ENCODE measurements at places on chromosomes 16 and 17.
A peak's percentile ranks its signal among the peaks of the same experiment; 100 is the strongest.

GRCh38 chr17:17377071-17377967 is 74.1 kb downstream of the NT5M start:
- peak; percentile 58 for DNase-seq

DNA sequence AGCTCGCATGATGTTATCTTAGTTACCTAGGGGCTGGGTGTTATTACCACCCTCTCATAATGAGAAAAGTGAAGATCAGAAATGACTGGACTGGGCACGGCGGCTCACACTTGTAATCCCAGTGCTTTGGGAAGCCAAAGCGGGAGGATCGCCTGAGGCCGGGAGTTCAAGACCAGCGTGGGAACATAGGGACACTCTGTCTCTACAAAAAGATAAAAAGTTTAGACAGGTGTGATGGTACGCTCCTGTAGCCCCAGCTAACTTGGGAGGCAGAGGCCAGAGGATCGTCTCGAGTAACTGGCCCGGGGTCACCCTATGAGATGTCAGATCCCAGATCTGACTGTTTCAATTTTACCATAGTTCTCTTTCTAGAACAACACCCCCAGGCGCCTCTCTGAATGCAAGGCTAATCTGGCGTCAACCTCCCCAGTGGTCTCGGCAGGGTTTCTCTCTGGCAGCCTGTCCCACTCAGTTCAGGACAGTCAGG is 1.9 kb upstream of the CCDC102A start:
- DNase-seq: no peak

- no peak for DNase-seq
These were observed 39.3 kb downstream of the SMG6 start for GRCh38 chr17:2264067-2264860.

GRCh38 chr17:41467561-41467960 is 375 bp upstream of the KRT32 start:
- no peak for DNase-seq

DNA sequence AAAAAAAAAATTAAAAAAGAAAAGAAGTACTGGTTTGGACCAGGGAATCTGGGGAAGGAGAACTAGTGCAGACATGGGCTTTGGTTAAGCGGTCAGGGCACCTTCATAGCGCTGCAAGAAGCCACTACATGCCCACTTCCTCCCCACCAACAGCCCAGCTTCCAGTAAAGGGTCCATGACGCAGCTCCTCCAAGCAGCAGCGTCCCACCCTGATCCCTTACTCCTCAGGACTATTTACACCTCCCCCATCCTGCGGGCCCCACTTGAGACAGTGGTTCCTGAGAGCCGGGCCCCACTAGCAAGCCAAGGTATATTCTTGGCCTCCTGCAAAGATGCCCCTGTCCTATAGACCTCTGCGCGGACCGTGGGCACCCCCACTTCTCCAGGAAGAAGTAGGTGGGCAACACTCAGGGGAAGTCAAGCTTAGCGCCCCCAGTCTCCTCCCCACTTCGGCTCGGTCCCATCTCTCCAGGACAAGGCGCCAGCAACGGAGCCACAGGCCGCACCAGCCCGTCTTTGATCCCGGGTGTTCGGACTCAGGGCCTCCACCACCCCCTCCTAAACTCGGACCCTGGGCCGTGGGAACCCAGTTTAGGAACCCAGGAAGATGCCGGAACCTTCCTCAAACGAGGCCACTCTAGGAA is 913 bp upstream of the PRR14 start:
- no peak for DNase-seq

Data from prostate gland (tissue), 2 donors.